ENCODE measurements at places on chromosomes 12 and 14. TPM values are rescaled to one million over a fixed set of nuclear protein-coding genes. Genes with fewer than 3 reads are reported as not detected.
A peak's percentile ranks its signal among the peaks of the same experiment; 100 is the strongest.

- no peak for DNase-seq
These were observed 9.1 kb downstream of the OR6S1 start for GRCh38 chr14:20632448-20632830.

GRCh38 chr12:43282106-43282505 lies 269.9 kb downstream of the ADAMTS20 start:
- no peak for DNase-seq

- no peak for DNase-seq
These were observed 74.4 kb downstream of the POLR3B start for GRCh38 chr12:106431839-106432411.

DNA sequence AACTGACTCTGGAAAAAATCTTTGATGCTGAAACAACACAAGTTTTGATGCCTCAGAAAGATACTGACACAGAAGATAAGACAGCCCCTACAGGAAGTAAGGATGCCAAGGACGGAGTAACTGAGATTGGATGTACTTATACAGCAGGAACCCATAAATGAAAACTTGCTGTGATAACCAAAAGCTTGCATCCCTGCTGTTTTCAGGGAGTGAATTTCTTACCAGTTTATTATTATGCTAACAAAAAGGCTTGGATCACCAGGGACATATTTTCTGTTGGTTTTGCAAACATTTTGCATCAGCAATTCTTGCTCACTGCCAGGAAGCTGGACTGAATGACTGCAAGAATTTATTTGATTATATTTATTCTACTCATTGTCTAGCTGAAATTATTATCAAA lies 197.7 kb downstream of the NAV3 start:
- DNase-seq = no peak

DNA sequence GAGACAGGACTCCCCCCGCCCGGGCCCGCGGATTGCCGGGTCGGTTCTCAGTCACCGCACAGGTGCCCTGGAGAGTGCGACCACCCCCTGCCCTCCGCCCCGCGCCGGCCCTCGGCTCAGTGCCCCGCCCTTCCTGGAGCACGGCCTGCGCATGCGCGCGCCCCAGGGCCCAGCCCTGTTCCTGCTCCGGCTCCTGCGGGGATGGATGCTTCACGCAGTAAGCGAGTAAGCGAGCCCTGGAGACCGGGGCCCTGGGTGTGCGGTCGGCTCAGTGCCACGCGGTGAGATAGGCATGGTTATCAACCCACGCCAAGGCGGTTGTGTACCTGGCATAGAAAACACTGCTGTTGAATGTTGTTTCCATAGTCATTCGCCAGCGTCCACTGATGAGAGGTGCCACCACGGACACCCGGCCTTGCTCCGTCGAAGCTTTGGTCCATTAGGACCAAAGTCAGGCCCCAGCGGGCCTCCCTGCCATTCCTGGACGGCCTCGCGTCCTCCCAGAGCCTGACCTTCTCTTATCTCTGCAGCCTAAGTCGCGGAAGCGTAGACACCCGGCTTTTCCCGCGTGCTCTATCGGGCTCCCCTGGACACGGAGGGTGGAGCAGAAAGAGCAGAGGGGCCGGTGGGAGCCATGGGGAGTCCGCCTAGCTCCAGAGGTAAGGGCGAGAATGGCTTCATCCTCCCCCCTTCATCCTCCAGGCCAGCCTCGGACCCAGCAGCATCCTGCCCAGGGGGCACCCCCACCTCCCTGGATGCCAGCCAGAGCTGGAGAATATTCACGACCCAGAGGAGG lies 90.6 kb downstream of the PAPOLA start:
- DNase-seq = no peak

GRCh38 chr14:92121207-92121669 lies 268 bp downstream of the NDUFB1 start:
- peak; percentile 25 for DNase-seq

GRCh38 chr14:24080888-24081738 lies 9.8 kb downstream of the CPNE6 start:
- peak; percentile 54 for DNase-seq

DNA sequence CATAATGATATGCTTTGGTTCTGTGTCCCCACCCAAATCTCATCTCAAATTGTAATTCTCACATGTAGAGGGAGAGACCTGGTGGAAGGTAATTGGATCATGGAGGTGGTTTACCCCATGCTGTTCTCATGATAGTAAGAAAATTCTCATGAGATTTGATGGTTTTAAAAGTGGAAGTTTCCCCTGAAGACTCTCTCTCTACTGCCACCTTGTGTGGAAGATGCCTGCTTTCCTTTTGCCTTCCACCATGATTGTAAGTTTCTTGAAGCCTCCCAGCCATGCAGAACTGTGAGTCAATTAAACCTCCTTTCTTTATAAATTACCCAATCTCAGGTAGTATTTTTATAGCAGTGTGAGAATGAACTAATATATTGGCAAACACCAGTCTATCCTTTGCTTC lies 260.4 kb upstream of the PPFIA2 start:
- no peak for DNase-seq

DNA sequence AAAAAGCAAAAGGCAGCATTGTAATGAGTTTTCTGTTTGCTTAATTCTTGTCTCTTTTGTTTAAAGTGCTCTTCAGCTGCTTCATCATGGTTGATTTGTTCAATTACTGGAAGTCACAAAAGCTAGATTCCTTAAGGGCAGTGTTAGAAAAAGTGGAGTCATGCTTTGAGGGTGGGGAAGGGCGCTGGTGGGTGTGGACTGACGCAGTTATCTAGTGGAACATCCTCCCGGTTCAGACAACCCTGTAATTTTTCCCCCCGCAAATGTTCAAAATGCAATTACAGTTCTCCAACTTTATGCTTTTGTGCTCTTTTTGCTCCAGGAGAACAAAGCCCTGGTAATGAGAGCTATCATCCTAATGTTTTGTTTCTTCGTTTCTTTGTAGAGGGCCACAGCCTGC lies 2.1 kb downstream of the AKAP6 start:
- no peak for DNase-seq

DNA sequence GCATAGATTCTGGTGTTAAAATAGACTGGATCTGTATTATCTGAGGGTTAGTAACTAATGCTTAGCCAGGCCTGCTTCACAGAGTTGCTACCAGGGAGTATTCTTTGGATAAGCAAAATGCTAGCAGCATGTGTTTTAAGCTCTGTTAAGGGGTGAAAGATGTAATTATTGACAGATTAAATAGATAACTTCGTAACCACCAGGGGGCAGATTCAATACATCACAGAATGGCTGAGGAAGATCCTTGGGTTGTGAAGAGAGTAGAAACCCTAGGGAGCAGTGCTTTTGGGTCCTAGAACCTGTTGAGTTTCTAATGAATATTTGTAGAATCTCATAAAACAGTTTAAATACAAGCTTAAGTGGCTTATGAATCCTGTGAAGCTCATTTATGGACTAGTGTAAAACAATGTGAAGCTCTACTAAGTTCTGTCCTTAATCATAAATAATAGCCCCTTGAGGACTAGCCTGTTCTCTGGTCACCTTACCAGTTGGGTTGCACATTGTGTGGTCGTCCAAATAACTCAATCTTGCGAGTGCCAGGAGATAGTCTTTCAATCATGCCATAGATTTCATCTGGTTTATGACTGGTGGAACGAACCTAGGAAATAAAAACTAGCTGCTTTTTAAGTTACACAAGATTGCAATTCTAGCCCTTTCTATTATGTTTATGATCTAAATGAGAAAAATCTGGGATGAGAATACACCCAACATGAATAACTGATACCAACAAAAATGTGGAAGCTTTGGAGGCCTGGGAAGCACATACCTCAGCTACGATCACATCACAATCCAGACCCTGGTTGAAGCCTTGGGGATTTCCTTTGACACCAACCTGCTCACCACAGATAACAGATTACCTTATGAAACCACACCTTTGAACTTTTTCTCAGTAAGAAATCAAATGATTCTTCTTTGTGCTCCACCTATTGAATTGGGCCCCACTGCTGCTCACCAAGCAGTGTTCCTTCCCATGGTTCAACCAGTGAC lies 12.3 kb downstream of the METTL3 start:
- DNase-seq = peak; percentile 24

DNA sequence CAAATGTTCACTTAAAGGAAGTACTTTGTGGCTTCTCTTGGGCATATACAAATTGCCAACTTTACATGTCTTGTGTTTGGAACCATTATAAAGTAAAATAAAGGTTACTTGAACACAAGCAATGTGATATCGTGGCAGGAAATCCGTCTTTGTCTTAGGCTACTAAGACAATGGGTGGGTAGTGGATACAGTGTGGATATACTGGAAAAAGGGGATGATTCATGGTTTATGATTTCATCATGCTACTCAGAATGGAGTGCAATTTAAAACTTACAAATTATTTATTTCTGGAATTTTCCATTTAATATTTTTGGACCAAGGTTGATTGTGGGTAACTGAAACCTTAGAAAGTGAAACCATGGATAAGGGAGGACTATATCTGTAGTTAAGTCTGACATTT lies 48.4 kb downstream of the MYRFL start:
- no peak for DNase-seq

DNA sequence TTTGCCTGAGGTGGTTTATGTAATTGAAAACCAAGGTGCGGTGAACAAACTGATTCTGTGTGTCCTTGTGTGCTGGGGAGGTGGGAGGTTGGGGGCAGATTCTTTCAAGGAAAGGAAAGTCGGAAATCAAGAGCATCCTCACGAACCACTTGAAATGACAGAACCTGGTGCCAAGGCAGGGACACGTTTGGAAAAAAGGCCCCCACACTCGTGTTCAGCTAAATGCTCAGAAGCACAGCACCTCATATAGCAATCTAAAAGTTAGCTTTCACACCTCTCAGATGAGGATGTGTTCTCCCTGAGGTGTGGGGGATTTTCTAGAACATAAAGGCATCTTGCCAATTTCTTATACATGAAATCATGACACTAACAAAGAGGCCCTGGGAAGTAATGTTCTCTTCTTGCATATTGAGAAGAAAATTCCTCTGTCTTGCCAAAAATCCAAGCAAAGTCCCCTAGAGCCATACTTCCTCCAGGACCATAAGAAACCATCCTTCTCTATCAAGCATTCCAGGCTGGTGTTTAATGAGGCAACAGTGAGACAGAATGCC lies 119.6 kb downstream of the PLXNC1 start:
- no peak for DNase-seq

GRCh38 chr12:62660756-62661155 lies 194.1 kb downstream of the MON2 start:
- no peak for DNase-seq

- DNase-seq = no peak
These were observed 214.2 kb downstream of the ADAMTS20 start for GRCh38 chr12:43337571-43338444.

DNA sequence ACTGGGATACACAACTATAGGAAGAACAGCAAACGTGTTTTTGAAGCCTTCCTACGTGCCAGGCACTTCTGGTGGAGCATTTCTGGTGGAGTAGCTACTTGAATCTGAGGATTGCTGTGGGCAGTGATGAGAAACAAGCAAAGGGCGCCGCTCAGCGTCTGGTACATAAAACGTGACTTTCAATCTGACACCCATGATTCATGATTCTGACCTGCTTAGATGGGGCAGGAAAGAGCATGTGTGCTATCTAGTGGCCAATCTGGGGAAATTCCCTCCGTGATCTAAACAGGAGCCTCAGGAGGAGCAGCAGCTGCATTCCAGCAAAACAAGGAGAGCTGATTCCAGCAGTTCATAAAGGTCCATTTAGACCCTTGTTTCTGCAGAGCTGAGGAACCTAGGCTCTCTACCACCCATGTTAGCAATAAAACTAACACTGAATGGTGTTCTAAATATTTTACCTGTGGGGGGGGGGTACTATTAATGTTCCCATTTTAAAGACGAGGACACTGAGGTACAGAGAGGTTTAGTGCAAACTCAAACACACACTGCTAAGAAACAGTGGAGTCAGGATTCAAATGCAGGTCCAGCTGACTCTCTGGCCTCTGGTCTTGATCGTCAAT lies 37.8 kb downstream of the PAH start:
- peak; percentile 12 for DNase-seq

DNA sequence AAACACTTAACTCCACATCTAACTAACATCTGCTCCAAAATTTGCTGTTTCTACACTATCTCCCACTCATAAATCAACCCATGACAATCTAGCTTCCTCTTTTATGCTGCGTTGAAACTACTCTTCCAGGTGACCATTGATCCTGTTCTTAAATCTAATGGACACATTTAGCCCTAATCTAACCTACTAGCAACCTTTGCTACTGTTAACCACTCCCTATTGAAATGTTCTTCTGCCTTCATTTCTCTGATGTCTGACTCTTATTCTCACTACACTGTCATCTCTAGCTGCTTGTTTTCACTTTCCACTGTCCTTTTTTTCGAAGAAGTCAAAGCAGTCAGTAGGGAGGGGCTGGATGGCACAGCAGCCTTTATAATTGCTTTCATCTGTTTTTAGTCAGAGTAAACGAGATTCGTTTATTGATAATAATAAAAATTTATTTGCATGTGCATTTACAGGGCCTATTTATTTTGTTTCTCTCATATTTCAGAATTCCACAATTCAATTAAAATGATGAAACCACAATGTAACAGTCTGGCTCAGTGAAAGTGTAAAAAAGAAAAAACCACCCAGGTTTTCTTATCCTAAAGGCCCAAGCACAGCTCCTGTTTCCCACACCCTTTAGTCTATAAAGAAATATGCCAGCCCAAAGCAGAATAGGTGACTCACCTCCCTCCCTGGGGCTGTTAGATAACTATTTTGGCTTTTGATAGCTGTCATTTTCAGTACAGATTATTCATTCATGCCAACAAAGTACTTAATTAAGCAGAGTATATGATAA lies 44.9 kb downstream of the ATP2B1 start:
- no peak for DNase-seq

DNA sequence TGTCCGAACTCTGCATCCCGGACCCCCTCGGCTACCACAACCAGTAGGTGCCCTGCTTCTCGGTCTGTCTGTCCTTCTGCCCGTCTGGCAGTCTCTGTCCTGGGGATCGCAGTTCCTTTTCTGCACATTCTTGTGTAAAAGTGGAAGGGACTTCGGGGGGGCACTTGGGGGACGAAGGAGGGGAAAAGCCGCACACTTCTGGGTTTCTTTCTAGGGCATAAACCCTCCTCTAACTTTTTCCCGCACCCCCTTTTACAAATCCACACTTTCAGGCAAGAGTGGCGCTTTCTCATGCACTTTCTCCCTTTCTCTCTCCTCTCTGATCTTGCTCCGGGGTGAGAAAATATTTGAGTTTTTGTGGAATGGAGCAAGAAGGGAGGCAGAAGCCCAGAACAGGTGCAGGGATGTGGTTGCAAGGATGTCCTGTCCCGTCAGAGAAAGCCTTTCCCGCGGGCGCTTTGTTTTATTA lies 506 bp downstream of the ESRRB start:
- no peak for DNase-seq

- DNase-seq = no peak
These were observed 17.7 kb upstream of the PLEK2 start for GRCh38 chr14:67429510-67430205.

The LRRC43 gene
- 1.2 TPM for total RNA-seq

The POTEM gene
- total RNA-seq = 124 TPM

The CCND2 gene
- total RNA-seq = 46.1 TPM

The LTB4R gene
- 11.8 TPM for total RNA-seq

The AQP2 gene
- total RNA-seq = not detected

The SLC2A13 gene
- 5.9 TPM for total RNA-seq

The DAO gene
- not detected for total RNA-seq

The KLHDC1 gene
- total RNA-seq = 7.7 TPM

The VASH1 gene
- 2.1 TPM for total RNA-seq

The LHX5 gene
- not detected for total RNA-seq

The FIGNL2 gene
- 0.46 TPM for total RNA-seq

The STON2 gene
- 12.7 TPM for total RNA-seq

The C3AR1 gene
- total RNA-seq = 3.4 TPM

The GARIN6 gene
- total RNA-seq = 1.1 TPM

The PRB2 gene
- not detected for total RNA-seq
